ENCODE measurements at places on chromosomes 5 and 9.

DNA sequence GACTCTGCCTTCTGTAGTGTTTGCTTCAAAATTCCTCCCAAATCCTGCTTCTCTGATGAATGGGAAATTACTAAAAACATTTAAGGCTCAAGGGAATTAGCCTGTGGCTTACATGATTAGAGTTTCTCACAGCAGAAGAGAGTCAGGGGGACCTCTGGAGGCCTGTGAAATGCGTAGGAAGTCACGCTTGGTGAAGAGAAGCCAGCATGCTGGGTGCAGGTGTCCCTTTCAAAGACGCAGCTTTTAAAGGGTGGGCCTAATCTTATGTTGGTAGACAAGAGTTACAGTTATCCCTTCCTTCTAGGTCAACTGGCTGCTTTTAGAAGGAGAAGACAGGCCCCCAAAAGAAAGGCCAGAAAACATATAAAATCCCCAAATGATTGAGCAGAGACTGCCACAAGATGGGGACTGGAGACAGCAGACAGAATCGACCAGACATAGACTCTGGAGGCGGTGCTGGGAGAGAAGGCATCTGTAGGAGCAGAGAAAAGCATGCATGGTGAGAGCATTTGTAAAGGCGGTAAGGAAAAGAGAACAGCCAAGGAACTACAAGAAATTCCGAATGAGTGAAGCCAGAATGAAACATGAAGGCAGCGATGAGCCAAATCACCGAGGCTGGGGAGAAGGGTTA, 42.3 kb downstream of the B4GALT1 start:
- DNase-seq: no peak

DNA sequence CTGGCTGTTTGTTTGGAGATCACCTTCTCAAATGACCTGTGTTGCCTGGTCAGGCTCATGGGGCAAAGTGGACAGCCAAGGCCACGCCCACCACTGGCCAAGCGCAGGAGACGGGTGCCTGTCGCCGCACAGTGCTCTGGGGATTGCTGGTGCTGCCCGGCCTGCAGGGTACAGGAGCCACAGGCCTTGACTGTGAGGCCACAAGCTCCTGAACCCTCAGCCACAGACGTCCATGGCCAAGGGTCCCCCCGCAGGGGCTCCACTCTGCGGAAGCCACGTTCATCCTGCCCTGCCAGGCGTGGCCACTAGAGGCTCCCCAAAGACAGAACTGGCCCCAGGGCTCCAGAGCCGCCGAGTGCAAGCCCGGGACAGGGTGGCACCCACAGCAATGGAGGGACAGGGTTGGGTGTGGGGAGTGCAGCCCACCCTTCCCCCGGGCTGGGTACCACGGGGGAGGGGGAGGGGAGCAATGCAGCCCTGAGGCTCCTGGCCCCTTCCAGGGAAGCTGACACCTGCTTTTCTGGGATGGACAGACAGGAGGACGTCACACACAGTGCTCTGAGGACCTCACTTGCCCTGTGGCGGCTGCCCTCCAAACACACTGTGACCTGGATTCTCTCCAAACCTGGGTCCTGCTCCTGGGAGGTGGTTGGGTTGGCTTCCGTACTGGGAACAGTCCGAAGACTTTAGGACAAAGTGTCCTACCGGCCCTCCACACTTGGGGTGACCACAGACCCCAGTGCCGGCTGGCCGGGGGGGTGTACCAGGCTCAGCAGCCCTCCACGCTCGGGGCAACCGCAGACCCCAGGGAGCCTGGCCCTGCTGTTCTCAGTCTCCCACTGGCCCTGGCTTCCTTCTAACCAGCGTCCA, 21.5 kb downstream of the TPPP start:
- DNase-seq: peak; percentile 89

- DNase-seq: no peak
Measured at GRCh38 chr9:112945620-112946208, 55.0 kb upstream of the SLC46A2 start.

DNA sequence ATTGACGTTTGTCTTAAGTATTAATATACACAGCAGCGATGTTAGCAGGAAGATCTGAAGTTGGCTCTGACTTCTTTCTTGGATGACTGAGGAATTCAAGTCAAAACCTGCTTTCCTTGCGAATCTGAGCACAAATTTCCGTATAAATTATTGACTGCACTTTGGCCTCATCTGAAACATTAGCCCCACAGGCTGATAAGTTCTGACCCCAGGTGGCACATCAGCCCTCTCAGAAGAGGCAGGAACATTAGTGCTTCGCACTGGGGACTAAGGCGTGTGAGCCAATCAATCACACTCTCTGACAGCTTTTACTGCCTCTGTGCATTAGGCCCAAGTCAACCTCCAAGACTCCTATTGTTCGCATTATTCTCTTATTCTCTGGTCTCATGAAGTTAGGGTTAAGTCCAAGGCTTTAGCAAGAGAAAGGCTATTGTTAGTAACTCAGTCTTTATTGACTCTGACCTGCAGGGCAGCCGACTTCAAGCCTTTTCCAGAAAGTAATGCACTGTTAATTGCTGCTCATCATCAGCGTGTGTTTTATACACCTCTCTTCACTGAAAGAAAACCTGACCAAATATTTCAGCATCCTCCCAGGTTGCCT, 84.2 kb downstream of the ZNF608 start:
- no peak for DNase-seq
